CD4-positive, alpha-beta T cell treated with Interferon alpha-2 for 1 hour (primary cell): ENCODE measurements at places on chromosomes 6 and 20.

DNA sequence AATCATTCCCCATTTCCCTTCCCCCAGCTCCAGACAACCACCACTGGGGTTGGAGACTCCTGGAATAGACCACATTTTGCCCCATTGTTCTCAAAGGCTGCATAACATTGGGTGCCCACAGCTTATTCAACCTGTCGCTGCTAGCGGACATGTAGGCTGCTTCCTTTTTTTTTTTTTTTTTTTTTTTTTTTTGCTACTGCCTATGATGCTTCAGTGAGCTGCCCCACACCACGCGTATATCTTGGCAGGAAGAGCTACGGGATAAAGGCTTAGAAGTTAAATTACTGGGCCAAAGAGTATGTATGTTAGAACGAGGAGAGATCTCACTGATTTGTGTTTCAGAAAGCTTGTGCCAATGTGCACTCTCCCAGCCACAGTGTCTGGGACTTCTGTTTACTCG is 7.0 kb downstream of the LBP start:
- no peak for DNase-seq

- no peak for DNase-seq
Measured at GRCh38 chr6:40796260-40797221, 209.4 kb upstream of the LRFN2 start.

- no peak for DNase-seq
Measured at GRCh38 chr20:43320536-43320935, 130.8 kb upstream of the PTPRT start.

GRCh38 chr6:90938122-90938521 is 351.2 kb upstream of the MAP3K7 start:
- DNase-seq = no peak

GRCh38 chr20:6122873-6123648 is at the start of gene FERMT1:
FERMT1 (minus strand) TSS chr20:6123030; CDS start chr20:6119554, 3,476 bp downstream.
- no peak for DNase-seq

DNA sequence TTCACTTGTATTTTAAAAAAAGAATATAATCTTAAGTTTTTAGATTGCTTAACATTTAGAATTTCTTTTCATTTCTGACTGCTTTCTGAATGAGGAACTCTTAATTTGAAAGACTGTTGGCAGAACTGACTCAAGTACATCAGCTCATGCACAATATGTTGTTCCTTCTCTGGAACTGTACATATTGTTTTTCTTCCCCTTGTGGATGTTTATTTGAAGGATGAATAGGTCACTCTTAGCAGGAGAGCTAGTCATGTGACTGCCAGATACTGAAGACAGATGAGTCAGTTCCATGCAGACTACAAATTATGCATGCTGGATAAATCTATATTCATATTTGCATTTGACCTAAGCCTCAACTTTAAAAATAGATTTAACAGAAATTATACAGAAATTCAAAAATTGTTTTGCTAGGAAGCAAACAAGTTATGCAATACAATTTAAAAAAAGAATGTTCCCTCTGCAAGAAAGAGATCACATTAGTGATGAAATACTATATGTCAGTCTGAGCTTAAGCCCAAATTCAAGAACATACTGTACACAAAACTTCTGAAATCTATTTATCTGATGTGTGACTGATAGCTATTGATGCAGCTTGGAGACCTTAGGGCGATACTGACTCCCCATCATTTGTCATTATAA is 1274.9 kb upstream of the GJE1 start:
- DNase-seq = no peak

GRCh38 chr20:44120676-44121425 is 66.1 kb downstream of the JPH2 start:
- no peak for DNase-seq

- DNase-seq = peak; percentile 18
Measured at GRCh38 chr6:137222381-137222780, 3.2 kb upstream of the IFNGR1 start.

GRCh38 chr20:4766631-4767030 is 44.9 kb downstream of the PRND start:
- no peak for DNase-seq

DNA sequence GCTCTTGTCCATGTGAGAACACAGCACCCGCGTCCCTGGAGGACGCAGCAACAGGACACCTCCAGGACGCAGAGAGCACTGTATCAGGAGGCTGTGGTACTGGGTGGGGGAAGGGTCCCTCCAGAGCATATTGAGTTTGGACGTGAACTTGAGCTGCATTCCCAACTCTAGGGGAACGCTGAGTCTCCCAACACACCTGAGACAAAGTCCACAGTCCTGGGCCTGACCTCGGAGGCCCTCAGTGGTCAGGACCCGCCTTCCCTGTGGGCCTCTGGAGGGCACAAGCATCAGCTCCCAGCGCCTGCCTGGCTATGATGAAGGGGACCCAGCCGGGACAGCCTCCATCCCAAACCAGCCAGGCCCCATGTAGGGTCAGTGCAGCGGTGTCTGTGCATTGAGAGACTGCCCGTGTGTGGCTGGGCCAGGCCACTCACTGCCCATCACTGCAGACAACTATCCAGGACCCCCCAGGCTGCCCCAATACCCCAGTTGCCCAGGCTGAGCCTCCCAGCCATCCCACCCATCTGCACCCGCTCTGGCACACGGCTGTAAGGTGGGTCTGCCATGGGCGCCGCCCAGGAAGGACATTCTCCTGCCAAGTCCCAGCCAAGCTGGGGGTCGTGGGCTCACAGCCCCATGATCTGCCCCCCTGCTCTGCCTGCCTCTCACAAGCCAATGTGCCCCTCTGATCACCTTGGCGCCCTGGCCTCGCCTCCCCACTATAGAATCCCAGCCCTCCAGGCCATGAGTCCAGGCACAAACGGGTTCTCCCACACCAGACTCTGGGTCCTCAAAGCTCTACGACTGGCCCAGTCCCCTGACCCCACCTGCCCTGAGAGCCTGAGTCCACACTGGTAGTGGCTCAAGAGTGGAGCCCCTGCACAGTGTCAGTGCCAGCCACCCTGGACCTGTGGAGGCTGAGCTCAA is 115.7 kb downstream of the TAF4 start:
- DNase-seq = no peak

DNA sequence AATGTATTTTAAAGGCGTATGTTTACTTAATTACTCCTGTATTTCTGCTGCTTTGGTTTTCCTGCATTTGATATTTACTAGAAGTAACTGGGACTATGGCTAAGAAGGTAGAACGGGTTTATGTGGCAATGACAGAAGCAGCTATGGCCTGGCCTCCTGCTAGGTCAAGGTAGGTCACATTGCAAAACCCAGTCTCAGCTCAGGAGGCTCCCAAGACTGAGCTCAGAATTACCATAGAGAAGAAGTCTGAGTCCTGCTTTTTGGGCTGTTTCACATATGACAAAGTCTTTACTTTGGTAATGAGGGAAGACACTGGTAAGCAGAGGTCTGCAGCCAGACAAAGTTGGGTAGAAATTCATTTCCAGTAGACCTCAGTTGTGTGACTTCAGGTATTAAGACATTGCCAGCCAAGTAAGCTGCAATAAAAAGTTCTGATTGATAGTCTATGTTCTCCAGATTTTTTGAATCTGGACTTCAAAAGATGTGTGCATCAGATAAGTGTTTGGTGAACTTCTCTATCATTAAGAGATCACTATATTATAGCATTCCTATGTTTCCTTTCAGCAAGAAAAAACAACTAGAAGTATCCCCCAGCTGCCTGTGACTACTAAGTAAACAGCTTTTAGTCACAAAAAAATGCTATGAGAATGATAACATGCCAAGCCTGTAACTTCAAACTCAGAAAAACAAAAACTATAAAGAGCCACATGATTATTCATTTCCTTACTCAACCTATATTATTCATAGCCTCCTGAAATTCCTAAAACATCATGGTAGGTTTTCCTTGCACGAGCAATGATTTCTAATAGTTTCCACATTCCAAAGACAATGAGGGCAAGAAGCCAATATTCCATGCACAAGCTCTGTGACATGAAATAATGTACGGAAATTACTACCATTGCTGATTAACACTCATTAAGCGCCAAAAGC is 312.3 kb downstream of the HAO1 start:
- DNase-seq = no peak

DNA sequence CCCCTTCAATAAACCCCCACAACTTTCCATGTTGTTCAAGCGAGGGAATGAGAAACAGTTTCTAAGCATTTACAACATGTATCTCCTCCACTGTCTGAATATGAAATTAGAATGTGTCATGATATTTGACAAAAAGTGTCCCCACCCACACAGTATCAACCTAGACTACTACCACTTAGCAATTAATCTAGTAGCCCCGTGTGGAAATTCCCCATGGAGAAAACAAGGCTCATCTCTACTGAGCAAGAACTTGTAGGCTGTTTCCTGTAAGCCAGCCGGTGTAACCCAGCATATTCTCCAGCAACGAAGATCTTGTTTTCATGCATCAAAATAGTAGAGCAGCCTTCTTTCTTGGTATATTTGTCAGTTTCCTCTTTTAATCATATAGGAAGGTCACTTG is 115.0 kb downstream of the IRF4 start:
- DNase-seq = no peak

GRCh38 chr20:61808447-61808846 is 257.2 kb downstream of the TAF4 start:
- DNase-seq = no peak

GRCh38 chr6:159633196-159633595 is 59.8 kb downstream of the SOD2 start:
- no peak for DNase-seq

GRCh38 chr6:108565091-108565766 is 4.5 kb downstream of the FOXO3 start:
- peak; percentile 76 for DNase-seq

GRCh38 chr20:37649676-37650370 is 44.0 kb upstream of the CTNNBL1 start:
- no peak for DNase-seq

DNA sequence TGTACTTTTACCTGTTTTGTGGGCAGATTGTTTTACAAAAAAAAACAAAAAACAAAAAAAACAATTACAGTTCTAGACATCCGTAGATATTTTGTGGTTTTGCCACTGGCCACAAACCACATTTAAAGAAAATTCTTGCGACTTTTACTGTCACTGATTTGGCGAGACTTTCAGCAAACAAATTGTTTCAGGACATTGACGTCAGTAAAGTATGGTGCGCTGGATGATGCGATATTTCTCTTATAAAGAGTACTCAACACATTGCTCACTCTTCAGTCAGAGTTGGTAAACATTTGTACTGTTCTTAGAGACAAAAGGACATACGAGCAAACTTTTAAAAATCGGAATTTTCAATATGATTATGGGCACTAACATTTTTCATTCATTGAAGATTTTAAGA is 229.8 kb downstream of the HAO1 start:
- DNase-seq = no peak

GRCh38 chr6:105836379-105836778 is 249.8 kb upstream of the PRDM1 start:
- no peak for DNase-seq

- DNase-seq = no peak
Measured at GRCh38 chr6:46310196-46310595, 139.4 kb upstream of the ENPP5 start.

DNA sequence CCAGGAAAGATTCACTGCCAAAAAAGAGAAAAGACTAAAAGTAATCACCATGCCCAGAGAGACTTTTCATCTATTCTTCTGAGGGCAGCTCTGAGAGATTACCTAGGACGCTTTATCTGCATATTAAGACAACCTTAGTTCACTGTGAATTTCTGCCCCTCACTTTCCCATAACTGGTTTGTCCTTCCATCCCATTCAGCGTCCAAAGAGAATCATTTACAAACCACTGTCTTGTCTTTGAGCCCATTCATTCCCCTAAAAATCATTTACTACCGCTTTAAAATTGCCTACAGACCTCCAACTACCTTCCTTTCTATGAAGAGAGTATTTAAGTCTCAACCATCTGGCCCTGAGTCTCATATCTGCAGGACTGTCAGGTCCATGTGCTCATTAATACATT is 149.0 kb downstream of the PDSS2 start:
- DNase-seq = no peak

- no peak for DNase-seq
Measured at GRCh38 chr20:62938105-62938888, at the start of gene GID8. GID8 (plus strand) TSS chr20:62938147; CDS start chr20:62941503, 3,356 bp downstream.

DNA sequence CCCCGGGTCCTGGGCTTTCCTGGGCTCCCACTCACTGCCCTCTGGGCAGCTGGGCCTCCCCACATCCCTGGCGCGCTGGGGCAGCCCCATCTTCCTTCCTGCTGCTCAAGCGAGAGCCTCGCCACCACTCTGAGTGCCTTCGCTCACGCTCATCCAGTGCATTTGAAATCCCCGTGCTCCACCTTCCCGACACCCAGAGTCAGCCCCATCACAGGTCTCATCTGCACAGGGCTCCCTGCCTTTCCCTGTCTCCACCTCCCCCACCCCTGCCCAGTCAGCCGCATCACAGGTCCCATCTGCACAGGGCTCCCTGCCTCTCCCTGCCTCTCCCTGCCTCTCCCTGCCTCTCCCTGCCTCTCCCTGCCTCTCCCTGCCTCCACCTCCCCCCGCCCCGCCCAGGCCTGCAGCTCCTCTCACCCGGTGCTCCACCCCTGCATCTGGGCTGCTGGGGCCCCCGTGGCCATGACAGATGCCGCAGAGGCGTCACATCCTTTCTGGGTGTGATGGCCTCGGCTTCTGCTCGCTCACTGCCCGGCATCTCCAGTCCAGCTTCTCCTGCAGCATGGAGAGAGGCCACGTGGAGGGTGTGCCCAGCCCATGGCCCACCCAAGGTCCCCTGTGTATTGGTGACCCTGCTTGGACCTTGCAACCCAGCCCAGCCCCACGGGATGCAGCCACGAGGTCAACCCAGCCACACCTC is 9.0 kb upstream of the BHLHE23 start:
- DNase-seq = no peak

GRCh38 chr6:137659871-137660270 is 165.7 kb upstream of the OLIG3 start:
- DNase-seq = no peak

DNA sequence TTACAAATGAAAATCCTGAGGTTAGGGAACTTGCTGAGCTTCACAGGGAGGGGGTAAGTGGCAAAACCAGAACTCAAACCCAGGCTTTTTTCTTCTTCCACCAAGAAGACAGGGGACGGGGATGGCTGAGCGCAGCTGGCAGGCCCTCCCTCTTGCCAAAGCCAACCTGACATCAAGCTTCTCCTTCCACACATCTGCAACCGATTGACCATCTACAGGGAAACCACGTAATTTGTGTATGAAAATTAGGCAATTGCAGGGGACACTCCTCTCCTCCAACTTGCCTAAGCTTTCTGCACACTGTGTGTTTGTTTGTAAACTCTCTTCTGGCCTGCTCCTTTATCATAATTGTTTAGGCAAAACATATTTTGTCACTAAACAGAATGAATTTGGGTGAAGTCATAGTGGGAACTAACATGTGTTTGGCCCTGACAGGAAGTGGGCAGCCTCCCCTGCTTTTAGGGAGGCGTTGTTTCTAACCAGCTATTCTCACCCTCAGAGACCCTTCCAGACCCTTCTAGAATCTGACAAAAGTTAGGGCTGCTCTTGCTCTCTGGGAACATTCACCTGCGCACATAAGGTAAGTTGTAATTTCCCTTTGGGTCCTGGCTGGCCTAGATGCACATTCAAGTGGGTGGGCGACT is 18.9 kb downstream of the ZNF831 start:
- no peak for DNase-seq

- DNase-seq = no peak
Measured at GRCh38 chr6:11814819-11815218, 36.2 kb upstream of the ADTRP start.

GRCh38 chr20:10316582-10316981 is 98.0 kb downstream of the SNAP25 start:
- no peak for DNase-seq

GRCh38 chr6:151229401-151230276 is 10.1 kb upstream of the AKAP12 start:
- DNase-seq = no peak

GRCh38 chr20:61964675-61965605 is 100.7 kb downstream of the TAF4 start:
- DNase-seq = no peak

GRCh38 chr6:1179571-1180459 is 132.1 kb upstream of the FOXQ1 start:
- no peak for DNase-seq
